Pulmonary artery endothelial cell (primary cell): ENCODE measurements at places on chromosomes 3 and 15.
A peak's percentile ranks its signal among the peaks of the same experiment; 100 is the strongest.

GRCh38 chr15:40048211-40048792, 9.3 kb upstream of the SRP14 start:
- no peak for DNase-seq

GRCh38 chr3:9746330-9746729, 3.4 kb upstream of the OGG1 start:
- peak; percentile 54 for DNase-seq

GRCh38 chr3:133037436-133037835, 755 bp upstream of the TMEM108 start:
- no peak for DNase-seq

DNA sequence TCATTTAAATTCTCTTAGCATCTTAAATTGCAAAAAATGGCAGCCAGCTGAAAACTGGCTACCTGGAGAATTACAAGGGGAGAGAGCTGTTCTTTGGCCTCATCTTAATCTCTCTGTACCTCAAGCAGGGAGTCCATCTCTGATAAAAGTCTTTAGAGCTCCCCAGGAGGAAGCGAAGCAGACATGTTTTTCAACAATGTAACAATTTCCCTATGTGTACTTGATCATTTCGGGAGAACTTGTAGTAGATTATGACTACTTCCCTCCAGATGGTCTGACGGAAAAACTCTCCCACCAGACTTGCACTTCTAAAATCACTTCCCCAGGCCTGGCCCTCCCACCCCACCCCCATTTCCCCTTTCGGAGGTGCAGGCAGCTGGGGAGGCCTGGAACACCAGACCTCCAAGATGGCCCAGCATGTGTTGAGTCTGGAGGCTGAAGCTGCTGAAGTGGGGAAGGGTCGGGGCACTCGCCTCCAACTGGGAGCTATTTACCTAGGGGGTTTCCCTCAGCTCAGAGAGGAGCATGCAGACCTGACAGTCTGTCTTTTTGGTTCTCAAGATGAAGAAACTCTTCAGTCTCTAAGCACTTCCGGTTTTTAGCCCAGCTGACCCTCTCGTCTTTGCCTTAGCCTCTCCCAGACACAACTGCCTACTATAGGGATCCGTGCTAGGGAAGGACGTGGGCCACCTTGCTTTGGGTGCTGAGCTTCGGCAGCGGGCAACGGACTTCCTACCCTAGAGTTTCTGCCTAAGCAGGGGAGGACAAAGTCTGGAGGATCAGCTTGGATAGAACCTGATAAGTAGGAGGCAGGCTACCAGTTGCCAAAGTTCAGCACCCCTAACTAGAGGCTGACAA, 164.0 kb upstream of the TBL1XR1 start:
- no peak for DNase-seq

DNA sequence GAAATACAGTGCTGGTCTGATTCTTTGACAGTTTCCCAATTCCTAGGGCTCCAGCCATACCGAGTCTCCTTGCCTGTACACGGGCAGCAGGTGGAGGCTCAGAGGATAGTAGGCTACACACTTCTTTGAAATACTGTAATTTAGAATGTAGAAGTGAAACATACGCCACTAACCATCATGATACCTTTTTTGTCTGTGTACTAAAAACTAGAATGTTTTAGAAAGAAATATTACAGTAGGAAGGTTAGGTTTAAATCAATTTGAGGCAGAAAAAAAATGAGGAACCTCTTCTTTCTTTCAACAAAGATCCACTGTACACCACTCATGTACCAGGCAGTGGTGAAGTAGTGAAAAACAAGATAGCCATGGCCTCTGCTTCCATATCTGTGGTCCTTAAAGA, 354.7 kb downstream of the MCTP2 start:
- DNase-seq, result no peak

GRCh38 chr3:154242766-154243165, 81.5 kb downstream of the DHX36 start:
- no peak for DNase-seq

DNA sequence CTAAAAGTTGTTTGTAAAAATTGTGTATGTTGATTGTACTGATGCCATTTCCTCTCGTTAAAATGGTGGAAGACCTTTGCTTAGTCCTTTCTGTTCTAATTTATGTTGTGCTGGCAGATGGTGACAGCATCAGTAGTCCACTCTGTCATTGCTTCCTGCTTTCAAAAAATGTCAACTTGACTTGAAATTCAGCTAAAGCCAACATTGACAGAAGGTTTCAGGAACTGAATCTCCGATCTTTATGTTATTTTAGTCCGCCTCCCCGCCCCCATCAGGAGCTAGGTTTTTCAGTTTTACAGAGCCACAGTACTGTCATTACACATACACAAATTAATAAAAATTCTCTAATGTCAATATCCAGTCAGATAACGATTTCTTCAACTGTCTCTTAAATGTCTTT, 1.5 kb downstream of the CEP63 start:
- no peak for DNase-seq
